ENCODE measurements at places on chromosomes 5 and 9.

DNA sequence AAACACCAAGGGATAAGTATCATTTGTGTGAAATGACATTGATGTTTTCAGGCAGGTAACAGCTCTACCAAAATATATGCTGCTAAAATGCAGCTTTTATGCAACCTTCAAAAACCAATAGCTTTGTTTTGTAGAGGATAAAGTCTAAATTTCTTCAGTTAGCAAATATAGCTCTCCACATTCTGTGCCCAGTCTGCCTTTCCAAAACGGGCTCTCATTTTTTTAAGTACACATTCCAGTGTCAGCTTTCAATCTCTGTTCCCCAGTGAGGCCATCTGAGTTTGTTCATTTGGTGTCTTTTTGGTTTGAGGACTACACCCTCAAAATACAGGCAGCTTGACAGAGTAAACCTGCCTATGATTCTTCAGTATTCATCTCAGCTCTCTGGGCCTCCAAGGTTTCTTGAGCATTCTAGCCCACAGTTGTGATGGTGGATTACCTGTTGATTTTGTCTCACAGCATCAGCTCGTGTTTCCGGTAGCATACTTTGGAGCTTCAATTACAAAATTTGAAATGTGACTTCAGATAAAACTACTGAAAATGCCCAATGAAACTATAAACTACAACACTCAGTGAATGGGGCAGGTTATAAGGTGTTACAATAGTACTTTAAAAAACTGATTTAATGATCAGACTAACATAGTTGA, 55.7 kb downstream of the NR3C1 start:
- no peak for DNase-seq

DNA sequence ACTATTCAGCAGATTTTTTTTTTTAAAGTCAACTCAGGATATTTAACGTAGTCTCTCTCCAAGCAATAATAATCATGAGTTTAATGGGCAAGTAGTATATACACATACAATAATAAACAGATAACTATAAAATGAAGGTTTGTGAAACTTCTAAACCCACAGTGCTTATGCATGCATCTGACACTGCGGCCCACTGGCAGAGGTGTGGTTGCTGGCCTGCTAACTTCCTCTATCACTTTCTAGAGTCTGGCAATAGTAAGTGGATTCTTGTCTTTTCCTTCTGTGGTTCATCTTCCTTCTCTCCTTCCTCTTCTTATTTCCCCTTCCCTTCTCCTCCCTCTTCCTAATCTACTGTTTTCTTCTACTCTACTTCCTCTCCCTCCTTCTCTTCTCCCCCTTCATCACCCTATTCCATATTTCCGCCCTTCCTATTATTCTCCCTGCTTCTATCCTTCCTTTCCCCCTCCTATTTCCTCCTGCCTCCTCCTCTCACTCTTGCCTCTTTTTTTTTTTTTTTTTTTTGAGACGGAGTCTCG, 18.6 kb upstream of the AGXT2 start:
- no peak for DNase-seq

DNA sequence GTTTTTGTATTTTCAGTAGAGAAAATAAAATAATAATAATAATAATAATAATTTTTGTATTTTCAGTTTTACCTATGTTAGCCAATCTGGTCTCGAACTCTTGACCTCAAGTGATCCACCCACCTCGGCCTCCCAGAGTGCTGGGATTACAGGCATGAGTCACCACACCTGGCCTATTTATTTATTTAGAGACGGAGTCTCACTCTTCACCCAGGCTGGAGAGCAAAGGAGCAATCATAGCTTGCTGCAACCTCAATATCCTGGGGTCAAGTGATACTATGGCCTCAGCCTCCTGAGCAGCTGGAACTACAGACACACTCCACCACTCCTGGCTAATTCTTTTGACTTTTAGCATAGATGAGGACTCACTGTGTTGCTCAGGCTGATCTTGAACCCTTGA, 167.5 kb downstream of the TLE1 start:
- DNase-seq, result no peak

DNA sequence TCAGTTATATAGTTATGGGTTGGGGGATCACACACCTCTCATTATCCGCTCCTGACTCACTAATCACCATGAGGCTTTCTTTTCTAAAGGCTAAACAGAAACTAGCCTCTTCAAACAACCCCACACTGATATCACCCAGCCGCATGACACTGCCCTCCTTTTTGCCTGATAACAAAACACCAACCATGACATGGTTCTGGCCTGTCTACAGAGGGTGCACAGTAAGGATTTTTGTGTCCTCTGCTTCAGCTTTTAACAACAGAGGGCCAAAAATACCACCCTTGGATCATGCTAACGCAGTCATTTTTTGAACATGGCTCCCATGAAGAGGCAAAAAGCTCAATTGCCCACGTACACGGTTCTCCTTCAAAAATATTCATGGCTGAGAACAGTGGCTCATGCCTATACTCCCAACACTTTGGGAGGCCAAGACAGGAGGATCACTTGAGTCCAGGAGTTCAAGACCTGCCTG, 4.0 kb downstream of the CMBL start:
- no peak for DNase-seq

- DNase-seq, result no peak
Observed at GRCh38 chr9:73892335-73892734, 604.8 kb upstream of the RORB start.

DNA sequence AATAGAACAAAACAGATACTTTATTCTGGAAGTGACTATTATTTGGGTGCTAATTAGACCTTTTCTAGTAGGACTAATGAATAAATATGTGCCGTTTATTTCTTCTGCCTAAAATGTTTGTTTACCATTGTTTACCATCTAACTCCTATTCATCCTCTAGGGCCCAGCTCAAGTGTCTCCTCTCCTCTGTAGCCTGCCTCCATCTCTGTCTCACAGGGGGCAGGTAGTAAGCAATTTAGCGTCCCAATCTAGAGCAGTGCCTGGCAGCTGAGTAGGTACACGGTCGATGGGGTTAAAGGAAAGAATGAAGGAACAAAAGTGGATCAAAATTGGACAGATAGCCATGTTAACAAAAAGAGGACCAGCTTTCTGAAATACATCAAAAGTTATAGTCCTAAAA, 230.9 kb downstream of the SLF1 start:
- DNase-seq, result no peak

DNA sequence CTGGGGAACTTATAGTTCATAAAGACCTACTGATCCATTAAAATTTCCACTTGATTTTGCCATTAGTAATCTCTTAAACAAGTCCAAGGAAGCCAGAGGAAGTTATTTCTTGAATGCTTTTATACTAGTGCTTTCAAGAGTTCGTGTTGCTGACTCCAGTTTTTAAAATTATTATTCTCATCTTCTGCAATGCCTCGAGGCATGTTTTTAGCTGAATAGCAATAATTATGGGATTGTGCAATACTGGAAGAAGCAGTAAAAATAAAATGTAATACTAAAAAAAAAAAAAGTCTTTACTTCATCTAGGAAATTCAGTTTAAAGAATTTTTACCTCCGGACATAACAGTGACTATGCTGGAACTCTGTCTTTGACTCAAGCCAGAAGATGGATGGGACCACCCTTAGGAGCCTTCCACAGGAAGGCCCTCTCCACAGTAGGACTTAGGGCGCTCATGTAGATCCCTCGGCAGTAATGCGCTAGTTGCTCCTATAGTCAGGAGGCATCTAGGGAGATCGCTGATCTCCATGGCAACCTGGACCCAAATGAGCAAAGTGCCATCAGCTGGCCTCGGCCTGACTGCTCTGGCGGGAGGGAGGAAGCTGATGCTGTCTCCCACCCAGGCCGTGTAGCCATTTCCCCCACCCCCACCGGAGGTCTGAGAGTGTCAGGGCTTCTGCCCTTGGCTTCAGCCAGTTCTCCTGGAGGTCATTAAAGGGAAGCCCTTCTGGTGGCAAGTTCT, 56.7 kb downstream of the DAPK1 start:
- DNase-seq, result no peak

Measured in globus pallidus (tissue), 1 donor.